ENCODE measurements at places on chromosomes 1 and 21.

DNA sequence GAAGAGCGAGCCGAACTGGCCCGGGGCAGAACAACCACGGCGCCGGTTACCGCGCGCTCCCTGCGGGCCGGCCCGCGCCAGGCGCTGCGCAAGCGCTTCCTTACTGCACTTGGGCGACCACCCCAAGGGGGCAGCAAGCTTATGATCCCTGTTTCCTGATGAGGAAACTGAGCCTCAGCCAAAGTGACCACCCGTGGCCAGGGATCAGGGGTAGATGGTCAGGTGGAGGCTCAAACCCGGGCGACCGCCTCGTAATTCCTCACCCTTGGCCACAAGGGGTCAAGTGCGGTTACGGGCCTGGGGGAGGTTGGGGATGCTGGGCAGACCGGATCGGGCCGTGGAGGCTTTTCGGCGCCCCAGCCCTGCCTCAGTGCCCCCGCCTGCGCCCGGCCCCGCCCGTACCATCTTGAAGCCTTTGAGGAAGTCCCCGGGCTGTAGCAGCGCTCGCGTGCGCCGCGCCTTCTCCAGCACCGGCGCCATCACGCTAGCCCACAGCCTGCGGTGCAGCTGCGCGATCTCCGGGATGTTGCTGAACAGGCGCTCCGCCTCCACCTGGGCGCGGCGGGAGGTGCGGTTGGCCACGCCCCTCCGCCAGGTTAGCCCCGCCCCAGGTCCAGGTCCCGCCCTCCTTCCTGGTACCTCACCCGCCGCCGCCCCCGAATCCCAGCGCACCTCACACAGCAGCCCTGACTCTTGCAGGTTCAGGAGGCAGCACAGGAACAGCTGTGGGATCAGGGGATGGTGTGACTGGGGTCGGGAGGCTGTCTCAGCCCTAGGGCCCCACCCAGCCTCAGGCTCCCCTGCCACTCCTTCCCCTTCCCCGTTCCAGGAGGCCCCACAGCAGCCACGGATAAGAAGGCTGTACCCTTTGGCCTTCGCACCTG is 5.4 kb upstream of the TNFRSF25 start:
- DNase-seq: no peak

- DNase-seq: no peak
Measured at GRCh38 chr1:201947697-201948008, 1.3 kb upstream of the LMOD1 start.

DNA sequence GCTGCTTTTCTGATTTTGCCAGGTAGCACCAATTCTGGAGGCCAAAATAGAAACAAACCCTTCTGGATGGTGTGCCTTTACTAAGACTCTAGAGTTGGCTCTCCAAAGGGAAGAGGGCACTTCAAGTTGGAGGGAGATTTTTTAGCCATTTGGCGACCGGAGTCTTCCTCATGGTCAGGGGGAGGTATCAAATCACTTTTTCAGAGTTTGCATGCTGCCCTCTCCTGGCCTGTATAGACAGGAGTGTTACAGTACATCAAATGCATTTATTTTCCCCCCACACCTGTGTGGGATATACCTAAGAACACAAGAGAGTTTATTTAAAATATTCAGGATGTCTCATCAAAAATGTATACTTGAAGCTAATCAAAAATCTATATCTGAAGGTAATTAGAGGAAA is 3.2 kb downstream of the GREM2 start:
- no peak for DNase-seq

GRCh38 chr1:29547300-29547699 is 311.0 kb downstream of the PTPRU start:
- DNase-seq: no peak
